ENCODE measurements at places on chromosomes 5 and 9.

GRCh38 chr5:124524552-124525232, 221.7 kb downstream of the ZNF608 start:
- peak; percentile 9 for DNase-seq

- DNase-seq, result no peak
These were observed 33.9 kb downstream of the EGFLAM start for GRCh38 chr5:38292228-38292627.

DNA sequence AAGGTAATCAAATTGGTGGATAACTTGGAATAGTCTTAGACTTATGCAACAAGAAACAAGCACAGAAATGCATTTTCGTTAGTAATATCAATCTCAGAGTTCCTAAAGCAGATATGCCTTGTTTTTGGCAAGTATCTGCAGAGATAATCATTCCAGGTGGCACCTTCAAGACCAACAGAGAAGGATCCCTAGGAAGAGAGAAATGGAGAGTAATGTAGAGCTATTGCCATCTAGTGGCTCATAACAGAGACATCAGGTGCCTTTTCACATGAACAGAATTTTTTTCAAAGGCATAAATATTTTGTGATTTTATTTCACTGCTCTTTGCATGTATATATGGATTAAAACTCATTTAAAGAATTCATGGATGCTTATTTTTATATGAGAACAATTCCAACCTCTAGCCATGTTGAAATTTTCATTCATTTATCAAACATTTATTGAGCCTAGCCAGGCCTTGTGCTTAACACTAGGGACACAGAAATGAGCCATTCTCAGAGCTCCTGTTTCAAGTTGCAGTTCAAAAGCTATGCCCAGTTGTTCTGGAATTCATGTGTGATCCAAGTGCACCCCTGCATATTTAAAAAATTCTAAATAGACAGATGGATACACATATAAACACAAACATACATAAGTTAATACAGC, 117.5 kb upstream of the OR13F1 start:
- peak; percentile 16 for DNase-seq

- no peak for DNase-seq
These were observed 29.4 kb upstream of the TTLL11 start for GRCh38 chr9:122122468-122122867.

GRCh38 chr5:115096034-115096769, 73.5 kb downstream of the TRIM36 start:
- DNase-seq, result no peak

DNA sequence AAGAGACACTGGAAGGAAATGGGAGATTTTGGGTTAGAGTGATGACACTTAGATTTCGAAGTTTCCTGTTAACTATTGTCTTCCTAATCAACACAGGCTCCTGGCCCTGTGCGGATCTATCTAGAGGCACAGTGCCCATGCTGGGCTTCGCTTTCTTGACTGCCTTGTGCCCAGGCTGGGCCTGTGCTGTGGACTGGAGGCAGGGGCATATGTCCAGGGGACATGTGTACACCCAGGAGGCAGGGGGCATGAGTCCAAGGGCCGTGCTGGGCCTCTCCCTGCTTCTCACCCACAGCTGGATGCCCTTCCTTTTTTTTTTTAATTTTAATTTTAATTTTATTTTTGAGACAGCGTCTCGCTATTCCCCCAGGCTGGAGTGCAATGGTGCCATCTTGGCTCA, 37.6 kb downstream of the EHMT1 start:
- no peak for DNase-seq

DNA sequence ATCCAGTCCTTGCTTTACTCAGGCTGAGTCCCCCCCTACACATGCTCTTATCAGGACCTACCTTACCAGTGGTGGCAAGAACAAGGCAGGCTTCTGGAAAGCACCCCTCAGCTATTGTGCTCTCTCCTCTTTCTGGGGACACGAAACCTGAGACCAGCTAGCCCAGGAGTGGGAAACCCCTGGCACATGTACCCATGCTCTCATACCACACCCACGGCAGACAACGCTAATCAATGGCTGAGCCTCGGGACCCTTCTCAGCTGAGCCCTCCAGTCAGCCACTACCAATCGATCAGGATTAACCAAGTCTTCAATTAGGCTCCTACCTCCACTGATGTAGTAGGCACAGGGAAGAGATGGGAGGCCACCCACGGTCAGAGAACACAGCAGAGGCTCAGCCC, 65.1 kb downstream of the VAV2 start:
- no peak for DNase-seq

DNA sequence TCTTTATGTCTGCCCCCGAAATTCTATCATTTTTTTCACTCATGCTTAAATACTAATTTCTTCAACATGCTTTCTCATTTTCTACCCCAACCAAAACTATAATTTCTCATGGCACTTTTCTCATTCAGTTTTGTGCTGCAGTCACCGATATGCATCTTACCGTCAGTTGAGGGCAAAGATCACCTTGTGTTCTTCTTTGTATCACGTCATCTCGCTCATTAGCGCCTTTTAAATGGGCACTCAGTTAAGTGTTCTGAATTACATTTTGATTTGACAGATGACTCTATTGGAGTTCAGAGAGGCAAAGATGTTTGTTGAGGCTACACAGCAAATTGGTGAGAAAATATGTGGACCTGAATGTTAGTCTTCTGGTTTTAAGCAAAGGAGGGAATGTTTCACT, 211.7 kb upstream of the GLRA1 start:
- DNase-seq, result no peak

GRCh38 chr5:122295138-122295537, 16.9 kb upstream of the SNCAIP start:
- peak; percentile 13 for DNase-seq

All from activated CD4-positive, alpha-beta T cell treated with anti-CD3 and anti-CD28 coated beads, Interleukin-10, Interleukin-2, amounts not matched to agents 100 ng/mL and 50 ng/mL, durations not matched to agents 16 hours and 8 hours (primary cell).